Jurkat, Clone E6-1 (cell line): ENCODE measurements at places on chromosomes 2 and 18.
A peak's percentile ranks its signal among the peaks of the same experiment; 100 is the strongest.

- DNase-seq = peak; percentile 16
Observed at GRCh38 chr2:59398081-59398480, 1155.4 kb downstream of the BCL11A start.

DNA sequence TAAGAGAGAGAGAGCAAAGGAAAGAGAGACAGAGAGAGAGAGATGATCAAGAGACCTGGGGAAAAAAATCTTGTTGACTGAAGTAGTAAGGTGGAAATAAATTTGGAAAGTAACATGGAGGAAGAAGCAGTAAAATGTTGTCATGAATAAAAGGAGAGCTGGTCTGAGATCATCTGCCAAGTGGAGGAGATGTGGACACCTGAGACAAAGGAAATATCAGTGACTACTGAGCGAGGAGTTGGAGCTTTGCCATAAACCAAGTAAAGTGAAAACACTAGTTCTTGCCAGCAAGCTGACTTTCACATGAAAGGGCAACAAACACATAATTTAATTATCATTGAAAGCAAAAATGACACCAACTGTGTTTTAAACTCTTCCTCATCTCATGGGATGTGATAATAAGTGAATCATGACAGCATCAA is 49.0 kb upstream of the DSG1 start:
- no peak for DNase-seq

GRCh38 chr2:219684721-219685689 is 57.6 kb downstream of the SLC4A3 start:
- DNase-seq = no peak

GRCh38 chr2:216221811-216222210 is 112.7 kb downstream of the XRCC5 start:
- DNase-seq = no peak

- DNase-seq = no peak
Observed at GRCh38 chr2:27506587-27506986, 9.9 kb downstream of the GCKR start.

DNA sequence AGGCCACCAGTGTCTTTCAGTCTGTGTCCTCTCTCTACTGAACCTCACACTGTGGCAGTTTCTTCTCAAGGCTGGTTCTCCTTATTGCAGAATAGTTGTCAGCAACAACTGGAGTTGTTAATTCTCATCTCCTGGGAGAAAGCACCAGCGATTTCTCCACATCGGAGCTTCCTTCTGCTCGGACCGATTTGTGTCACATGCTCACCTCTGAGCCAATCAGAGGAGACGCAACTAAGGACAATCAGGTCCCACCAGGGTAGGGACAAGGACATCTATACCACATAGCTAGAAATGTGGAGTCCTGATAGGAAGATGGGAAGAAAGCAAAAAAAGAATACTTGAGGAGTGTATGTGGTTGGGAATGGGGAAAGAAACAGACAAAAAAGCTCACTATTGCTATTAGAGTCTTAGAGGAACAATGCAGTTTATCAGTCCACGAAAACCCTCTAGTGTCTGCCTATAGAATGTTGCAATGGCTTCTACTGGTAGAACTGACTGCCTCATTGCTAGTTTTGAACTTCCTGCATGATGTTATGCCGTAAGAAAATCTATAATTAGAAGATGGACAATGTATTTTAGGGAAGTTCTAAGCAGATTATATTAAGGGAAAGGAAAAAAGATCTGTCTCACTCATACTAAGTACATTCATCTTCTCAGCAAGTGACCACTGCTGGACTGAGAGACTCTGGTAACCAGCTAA is 169.7 kb downstream of the CDCA7 start:
- DNase-seq = no peak

GRCh38 chr2:176892676-176893226 is 319.8 kb upstream of the HNRNPA3 start:
- no peak for DNase-seq

DNA sequence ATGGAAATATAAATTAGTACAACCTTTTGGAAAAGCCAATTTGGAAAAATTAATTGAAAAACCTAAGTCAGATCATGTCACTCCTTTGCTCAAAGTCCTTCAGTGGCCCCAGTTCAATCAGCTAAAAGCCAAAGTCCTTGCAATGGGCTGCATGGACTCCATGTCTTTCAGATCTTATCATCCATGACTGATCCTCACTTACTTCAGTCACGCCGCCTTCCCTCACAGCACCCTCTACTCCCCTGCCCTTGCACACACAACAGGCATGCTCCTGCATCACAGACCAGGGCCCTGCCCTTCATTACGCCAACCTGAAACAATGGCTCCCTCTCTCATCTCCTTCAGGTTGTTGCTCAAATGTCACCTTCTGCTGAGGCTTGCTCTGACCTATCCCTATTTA is 15.6 kb downstream of the KANSL3 start:
- no peak for DNase-seq

- no peak for DNase-seq
Observed at GRCh38 chr2:171958475-171958874, 36.2 kb downstream of the HAT1 start.

- peak; percentile 11 for DNase-seq
Observed at GRCh38 chr2:10579876-10580514, 109.8 kb downstream of the NOL10 start.

- DNase-seq = no peak
Observed at GRCh38 chr18:2444201-2444875, 127.0 kb downstream of the METTL4 start.

GRCh38 chr2:75410702-75411101 is 150.0 kb downstream of the EVA1A start:
- DNase-seq = no peak

DNA sequence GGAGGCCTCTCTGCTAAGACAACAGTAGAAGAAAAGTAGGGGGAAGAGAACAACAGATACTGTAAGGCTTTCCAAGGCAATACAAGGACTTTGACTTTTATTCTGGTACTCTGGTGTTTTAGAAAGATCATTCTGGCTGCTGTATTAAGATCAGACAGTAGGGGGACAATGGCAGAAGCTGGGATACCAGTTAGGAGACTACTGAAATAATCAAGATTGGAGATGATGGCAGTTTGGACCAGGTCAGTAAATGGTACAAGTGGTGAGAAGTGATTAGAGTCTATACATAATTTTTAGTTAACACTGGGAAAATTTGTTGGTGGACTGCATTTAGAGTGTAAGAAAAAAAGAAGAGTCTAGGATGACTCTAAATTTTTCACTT is 139.7 kb downstream of the ROCK1 start:
- peak; percentile 24 for DNase-seq

- no peak for DNase-seq
Observed at GRCh38 chr2:9673914-9674481, 43.2 kb upstream of the YWHAQ start.

GRCh38 chr2:169131587-169132512 is 62.5 kb downstream of the DHRS9 start:
- DNase-seq = peak; percentile 49

DNA sequence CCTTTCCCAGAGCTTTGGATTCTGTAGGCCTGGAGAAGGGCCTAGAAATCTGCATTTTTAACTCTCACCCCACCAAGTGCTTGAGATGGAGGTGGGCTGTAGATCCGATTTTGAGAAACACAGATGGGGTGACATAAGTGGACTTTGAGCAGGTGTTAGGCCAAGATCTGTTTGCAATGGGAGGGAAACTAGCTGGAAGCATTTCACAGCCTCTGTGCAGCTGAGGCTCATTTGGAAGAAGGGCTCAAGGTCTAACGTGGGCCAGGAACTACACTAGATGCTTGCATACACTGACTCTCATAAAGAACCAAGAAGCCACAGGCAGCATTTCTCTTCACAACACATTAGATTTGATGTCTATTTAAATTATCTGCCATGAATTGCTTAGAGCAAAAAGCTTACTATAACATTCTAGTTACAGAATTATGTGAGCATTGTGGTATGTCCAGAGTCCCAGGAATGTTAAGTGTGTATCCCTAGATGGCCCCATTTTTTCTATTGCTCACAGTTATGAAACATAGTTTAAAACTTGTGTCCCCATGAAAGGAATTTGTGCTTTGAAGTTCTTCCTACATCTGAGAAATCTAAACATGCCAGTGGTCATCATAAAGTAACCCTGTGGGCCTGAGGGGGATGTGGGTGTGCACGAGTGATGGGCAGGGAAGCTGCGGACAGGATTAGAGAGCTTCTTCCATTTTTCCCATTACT is 77.2 kb downstream of the CD28 start:
- no peak for DNase-seq

- no peak for DNase-seq
Observed at GRCh38 chr2:228602288-228602687, 420.8 kb upstream of the SPHKAP start.

DNA sequence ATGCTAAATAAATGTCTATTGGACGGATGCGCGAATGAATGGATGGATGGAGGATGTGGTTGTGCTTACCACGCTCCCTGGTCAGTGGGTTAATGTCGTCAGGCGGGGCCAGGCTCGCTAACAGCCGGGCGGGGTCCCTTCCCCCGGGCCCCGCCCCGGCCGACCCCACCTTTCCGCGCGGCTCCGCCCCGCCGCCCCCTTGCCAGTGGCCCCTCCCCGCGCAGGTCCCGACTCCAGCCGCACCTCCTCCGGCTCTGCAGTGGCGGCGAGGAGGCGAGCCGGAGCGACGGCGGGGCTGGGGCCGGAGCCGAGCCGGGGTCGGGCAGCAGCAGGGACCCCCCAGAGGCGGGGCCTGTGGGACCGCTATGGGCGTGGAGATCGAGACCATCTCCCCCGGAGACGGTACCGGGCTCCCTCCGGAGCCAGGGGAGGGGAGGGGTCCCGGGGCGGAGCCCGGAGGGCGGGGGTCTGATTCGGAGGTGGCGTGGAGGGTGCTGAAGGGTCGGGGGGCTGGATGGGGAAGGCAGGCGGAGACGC is at the start of gene FKBP1B:
FKBP1B (plus strand) TSS at position 257 of the 537 bp plus-strand sequence; CDS start at position 366, 109 bp downstream.
- DNase-seq = no peak
